ENCODE measurements at places on chromosomes 4 and X. TPM values are rescaled to one million over a fixed set of nuclear protein-coding genes. Genes with fewer than 3 reads are reported as not detected.

PWWP3B gene
- total RNA-seq, result 1.4 TPM

FAM236B gene
- total RNA-seq, result not detected

SULT1E1 gene
- total RNA-seq, result 15.3 TPM

SPANXA1 gene
- not detected for total RNA-seq

AFP gene
- 166 TPM for total RNA-seq

HTRA3 gene
- total RNA-seq, result 0.86 TPM

CDX4 gene
- not detected for total RNA-seq

TRAM1L1 gene
- 4.3 TPM for total RNA-seq
